ENCODE measurements at places on chromosomes 7 and 10.

GRCh38 chr10:114478281-114478680, 74.0 kb upstream of the AFAP1L2 start:
- no peak for DNase-seq

DNA sequence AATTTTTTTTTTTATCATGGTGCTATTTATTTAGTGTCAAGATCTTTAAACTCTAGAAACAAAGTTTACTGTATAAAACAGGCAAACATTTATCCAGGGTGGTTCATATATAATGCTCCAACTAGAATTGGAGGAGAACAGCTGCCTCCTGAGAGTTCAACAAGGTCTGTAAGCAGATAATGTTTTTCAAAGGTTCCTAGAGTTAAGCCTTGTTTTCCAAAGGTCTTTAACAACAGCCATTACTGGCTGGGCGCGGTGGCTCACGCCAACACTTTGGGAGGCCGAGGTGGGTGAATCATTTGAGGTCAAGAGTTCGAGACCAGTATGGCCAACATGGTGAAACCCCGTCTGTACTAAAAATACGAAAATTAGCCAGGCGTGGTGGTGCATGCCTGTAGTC, 316.7 kb downstream of the CCDC3 start:
- DNase-seq: no peak

DNA sequence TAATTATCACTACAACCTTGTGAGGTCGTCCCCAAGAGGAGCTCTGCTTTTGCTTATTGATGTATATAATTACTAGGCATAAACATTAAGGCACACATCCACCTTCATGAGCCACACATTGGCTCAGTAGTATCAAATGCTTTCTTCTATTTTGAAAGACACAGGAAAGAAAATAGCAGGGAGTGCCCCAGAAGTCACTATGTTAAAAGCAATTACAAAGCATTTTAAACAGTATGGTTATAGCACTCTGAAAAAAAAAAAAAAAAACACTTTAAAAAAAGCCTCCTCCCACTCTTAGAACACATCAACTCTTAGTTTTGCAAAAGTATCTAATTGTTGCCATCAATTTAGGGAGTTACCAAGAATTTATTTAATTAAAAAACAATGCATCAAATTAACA, 474.2 kb downstream of the PARD3 start:
- DNase-seq: no peak

GRCh38 chr7:28133872-28134271, 46.7 kb downstream of the JAZF1 start:
- no peak for DNase-seq

DNA sequence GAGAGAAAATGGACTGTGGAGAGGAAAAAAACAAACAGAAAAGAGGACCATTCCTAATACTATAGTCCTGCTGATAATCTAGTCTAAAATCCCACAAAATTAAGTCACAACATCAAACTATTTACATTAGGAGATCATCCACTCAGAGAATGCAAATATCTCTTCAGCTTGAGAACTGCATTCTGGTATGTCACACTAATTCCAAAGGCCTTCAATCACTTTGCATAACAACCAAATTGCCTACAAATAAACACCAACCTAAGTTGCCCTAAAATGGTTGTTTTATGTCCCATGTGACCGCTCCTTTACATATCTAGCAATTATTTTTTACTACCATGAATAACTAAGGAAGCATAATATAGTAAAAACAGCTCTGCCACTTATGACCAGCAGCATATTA, 264.3 kb downstream of the CACNA2D1 start:
- DNase-seq: no peak

DNA sequence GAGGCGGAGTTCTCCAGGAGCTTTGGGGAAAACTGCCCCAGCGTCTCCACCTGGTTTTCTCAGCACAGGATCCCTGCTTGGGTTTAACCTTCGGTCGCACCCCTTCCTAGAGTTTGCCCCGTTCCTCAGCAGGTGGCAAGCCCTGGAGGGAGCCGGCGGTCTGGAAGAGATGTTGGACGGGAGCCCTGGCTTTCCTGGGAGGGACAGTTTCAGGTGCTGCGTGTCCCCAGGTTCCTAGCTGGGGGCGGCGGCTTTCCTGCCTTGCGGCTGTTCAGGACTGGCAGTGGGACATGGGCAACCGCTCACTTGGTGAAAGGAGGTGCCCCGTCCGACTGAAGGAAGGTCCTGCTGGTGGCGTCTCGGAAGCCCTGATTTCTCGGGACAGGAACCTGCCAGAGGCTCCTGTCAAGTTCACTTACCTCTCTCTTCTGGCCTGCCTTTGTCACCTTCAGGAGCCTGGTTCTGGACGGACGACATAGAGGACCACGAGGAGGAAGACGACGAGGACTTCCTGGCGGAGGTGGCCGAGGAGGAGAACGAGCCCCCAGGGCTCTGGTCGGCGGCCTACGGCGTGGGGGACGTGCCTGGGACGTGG, 14.8 kb downstream of the ZNF316 start:
- DNase-seq: no peak

- no peak for DNase-seq
Observed at GRCh38 chr7:126699707-126700106, 553.0 kb downstream of the GRM8 start.

All from ELR (cell line).